ENCODE measurements at places on chromosomes 6 and 20. TPM values are rescaled to one million over a fixed set of nuclear protein-coding genes. Genes with fewer than 3 reads are reported as not detected.

Gene CCN6
- polyA plus RNA-seq = 1.5 TPM

Gene BIRC7
- polyA plus RNA-seq = not detected

Gene EYA2
- polyA plus RNA-seq = not detected

Gene MAS1
- not detected for polyA plus RNA-seq

Gene NRN1
- polyA plus RNA-seq = 5.6 TPM

Gene TMEM170B
- 15.2 TPM for polyA plus RNA-seq

Gene SMIM29
- polyA plus RNA-seq = 123 TPM

Gene HTR1B
- polyA plus RNA-seq = not detected

Gene CST7
- not detected for polyA plus RNA-seq

Gene FAXC
- 36.1 TPM for polyA plus RNA-seq

Gene SLC35F1
- 22.7 TPM for polyA plus RNA-seq
